ENCODE measurements at places on chromosomes 3 and 15.

GRCh38 chr3:39668420-39668819 lies 141.0 kb upstream of the MYRIP start:
- no peak for DNase-seq

DNA sequence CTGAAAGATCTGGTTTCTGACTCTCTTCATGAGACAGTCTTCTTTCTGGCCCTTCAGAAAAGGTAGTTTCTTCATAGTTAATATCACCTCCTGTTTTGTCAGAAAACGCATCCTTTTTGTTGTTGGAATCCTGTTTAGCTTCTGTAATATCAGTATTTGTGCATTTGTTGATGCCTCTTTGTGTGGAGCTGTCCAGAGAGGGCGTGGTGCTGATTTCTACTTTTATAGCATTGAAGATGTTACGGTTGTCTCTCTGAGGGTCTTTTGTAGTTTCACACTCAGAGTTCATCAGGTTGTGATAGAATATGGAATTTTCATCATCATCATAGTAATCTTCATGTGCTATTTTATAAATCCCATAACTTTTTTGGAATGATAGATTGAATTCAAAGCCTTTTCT lies 8.9 kb downstream of the GPR149 start:
- no peak for DNase-seq

DNA sequence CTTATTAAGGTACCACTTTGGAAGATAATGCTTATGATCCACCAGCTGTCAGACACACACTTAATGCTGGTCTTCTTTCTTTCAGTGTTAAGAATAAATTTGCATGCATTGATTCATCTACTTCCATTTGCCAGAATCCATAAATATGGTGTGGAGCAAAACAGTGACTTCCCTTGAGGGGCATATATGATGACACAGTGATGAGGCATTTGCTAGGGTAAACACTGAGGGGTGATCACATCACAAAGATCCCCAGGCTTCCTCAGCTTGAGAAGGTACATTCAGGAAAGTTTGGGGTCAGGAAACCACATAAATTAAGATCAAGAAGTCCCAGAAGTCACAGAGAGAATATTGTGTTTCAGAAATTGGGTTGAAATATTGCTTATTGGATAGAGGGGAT lies 9.9 kb upstream of the ZBED2 start:
- no peak for DNase-seq

GRCh38 chr15:32979710-32980109 lies 214.8 kb downstream of the FMN1 start:
- DNase-seq: no peak

GRCh38 chr15:29382862-29383261 lies 113.2 kb upstream of the NSMCE3 start:
- no peak for DNase-seq

DNA sequence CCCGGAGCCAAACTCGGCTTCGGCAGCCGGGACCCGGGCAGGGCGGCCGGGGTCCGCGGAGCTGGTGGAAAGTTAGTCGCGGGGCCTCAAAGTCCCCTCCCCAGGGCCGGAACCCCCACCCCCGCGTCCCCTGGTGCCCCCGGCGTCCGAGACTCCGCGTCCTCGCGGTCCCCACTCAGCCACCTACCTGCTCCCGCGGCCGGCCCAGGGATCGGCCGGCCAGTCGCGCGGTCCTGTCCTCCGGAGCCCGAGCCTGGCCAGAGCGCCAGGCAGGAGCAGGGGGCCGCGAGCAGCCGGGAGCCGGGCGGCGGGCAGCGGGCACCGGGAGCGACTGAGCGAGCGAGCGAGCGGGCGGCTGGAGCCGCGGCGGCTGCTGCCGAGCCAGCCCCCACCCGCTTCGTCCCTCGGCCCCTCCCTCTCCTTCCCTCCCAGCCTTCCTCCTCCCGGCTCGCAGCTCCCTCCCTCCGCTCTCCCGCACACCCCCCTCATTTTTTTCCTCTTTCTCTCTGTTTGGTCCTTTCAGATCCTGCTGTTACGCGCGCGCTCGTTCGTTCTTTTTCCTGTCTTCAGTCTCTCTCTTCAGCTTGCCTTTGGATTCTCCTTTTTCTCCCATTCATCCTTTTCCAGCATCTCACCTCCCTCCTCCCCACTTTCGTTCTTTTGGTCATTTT lies at the start of gene MEGF11:
Gene MEGF11, minus strand, starts transcription at position 333 of the 671 bp plus-strand sequence. CDS start 125,347 bp downstream, outside the sequence.
- no peak for DNase-seq

DNA sequence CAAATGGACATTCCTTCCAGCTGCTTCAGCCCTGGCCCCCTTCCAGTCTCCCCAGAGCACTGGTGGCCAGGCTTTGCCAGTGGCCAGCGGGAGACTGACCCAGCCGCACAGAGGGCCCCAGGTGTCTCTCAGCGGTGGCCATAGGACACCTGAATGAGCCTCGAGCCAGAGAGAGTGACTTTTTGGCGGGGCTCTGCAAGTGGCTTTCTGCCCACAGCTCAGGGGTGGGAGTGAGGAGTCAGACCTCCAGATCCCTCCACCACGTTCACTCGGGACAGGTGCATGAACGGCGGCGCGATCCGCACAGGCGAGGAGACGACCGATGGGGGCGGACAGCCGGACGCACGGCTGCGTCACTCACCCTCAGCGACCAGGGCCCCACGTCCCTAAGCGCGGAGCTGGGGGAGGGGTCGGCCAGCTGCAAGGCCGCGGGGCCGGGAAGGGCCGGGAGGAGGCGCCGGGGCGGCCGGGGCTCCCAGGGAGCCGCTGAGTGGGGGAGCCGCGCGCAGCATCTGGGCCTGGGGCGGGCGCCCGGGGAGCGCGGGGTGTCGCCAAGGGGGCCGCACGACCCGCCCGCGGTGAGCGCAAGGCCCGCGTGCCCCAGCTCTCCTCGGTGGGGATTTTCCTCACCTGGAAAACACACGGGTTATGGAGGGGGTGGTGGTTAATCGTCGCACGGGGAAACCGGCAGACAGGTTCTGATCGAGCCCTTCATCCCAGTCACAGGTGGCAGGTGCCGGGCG lies 57.1 kb downstream of the BDH1 start:
- no peak for DNase-seq

GRCh38 chr15:51267703-51268083 lies 70.7 kb downstream of the CYP19A1 start:
- no peak for DNase-seq

DNA sequence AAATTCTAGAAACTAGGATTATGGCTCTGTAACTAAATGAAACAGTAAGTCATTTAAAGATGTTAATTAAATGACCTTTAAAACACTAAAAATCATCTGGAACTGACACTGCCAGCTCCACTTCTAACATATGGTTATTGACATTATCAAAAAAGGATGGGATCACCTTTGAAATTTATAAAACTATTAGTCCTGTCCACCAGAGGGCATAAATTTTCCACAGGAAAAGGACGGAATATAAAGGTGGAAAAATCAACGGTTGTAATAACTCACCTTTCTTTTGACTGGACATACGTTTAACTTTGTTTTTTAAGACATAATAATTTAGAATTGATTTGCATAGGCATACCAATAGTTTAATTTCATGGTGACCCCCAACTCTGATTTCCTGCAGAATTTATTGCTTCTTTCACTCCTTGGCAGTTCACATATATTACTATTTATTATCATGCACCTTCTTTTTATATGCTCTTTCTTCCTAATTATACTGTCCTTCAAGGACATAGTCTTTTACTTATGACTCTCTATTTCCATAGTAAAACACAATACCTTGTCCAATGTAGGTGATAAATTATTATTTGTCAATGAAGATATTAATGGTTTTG lies 345.7 kb downstream of the CADM2 start:
- DNase-seq: no peak

- no peak for DNase-seq
Measured at GRCh38 chr3:80993241-80993945, 768.1 kb downstream of the GBE1 start.

GRCh38 chr3:111802163-111802625 lies 56.9 kb upstream of the PHLDB2 start:
- DNase-seq: no peak

DNA sequence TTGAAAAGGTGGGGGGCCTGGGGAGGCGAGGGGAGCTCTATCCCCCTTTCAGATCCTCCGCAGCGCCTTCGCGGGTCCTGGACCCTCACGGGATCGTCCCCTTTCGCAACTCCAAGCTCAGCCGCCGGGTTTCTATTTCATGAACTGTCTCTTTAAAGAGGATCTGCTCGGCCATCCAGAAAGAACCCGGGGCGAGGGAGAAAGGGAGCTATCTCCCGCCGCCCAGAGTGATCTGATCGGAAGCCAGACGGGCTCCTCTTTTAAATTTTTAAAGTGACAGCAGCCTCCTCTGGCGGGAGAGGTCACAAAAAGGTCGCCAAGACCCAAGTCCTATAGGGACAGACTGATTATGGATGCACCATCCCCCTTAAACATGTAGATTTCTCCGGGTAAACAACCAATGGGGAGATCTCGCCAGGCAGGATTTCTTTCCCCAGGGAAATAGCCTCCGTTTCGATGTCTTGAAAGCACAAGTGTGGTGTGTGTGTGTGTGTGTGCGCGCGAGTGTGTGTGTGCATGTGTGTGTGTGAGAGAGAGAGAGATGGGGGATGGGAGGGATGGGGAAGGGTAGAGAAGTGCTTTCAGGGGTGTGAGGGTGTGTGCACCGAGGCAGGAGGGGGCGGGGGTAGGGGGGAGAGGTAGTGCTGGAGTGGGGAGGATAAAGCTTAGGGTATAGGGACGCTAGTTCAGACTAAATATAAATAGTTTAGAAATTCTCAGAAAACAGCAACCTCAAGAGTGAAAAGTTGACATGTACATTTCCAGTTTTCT lies 516.1 kb downstream of the MECOM start:
- DNase-seq: no peak

DNA sequence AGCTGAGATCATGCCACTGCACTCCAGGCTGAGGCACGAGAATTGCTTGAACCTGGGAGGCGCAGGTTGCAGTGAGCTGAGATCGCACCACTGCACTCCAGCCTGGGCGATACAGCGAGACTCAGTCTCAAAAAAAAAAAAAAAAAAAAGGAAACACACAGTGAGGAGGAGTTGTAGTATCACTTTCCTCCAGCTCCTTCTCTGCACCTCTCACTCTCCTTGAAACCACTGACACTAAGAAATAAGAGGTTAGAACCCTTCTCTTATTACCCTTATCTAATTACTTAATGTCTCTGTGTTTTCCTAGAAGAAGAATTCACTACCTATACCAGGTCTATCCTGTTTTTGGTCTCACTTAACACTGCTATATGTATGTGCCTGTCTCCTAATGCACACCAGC lies 31.7 kb downstream of the RAB27A start:
- DNase-seq: no peak

DNA sequence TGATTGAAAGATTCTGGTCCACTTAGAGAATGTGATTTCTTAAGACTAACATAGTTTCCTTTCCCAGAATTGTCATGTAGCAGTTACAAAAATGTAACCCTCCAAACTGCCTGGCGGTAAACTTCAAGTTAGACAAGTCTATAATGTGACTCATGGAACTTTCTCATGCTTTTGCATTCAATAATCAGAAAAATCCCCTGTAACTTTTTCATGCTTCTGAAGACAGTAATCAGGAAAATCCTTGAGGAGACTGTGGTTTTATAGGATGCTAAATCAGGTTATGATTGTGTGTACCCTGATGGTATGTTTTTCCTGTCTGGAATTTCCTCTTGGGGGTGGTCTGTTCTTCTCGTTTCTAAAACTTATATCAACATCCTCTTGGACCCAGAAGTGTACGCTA lies 74.0 kb upstream of the RARB start:
- no peak for DNase-seq

- no peak for DNase-seq
Measured at GRCh38 chr3:64224826-64225610, at the start of gene PRICKLE2. TSS of gene PRICKLE2 (minus strand) at chr3:64225466. CDS start at chr3:64198927, 26,539 bp downstream.

GRCh38 chr3:28637742-28638141 lies 289.1 kb upstream of the AZI2 start:
- no peak for DNase-seq

Measured in CD4-positive, alpha-beta T cell treated with Interleukin-2 at 100 ng/mL for 4 hours (primary cell).